ENCODE measurements at places on chromosomes 5 and 9.

DNA sequence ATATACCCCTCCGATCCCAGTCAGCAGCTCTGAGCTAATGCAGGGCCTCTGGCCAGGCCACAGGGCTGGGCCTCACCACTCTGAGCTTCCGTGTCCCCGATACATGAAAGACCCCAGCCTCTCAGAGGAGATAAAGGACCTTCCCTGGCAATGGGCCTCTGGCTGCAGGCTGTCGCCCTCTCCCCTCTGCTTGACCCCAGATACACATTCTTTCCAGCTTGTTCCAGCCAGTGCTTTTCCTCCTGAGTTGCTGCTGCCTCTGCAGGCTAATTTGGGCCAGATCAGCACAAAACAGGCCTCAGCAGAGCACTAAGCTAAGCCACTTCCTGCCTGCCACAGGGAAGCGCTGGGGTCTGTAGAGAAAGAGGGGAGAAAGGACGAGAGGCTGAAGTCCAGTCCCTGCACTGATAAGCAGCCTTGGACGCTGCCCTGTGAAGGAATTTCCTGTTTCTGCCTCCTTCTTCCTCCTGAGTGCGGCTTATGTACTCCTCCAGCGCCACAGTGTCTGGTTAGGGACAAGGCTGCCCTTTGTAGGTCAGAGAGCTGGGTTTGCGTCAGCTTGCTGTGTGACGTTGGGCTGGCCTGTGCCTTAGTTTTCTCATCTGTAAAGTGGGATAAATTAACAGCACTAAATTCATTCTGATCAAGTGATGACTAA is 73.0 kb upstream of the IL17B start:
- DNase-seq = peak; percentile 50

- no peak for DNase-seq
Observed at GRCh38 chr5:54834121-54834842, 151.1 kb downstream of the ESM1 start.

DNA sequence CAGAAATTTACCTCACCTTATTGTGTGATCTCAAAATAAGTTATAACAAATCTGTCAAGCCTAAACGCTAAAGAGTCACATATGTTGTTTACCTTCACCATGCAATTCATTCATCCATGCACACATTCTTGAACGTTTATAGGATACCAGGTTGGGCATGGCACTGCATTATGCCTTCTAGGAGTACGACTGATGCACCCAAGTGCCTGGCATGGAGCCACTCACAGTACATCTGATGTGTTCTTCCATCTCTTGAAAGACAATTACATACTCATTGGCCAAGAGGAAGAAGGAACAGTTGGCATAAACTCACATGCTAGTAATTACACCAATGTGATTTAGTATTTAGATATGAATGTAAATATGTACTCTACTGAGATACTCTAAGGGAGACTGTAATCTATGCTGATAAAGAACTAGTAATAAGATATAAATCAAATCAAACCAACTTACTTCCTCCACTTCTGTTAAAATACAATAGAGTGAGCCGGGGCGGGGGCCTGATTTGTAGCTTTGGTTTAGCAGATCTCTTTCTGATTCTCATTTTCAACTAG is 90.7 kb downstream of the LPAR1 start:
- no peak for DNase-seq

GRCh38 chr5:146758076-146758475 is 120.5 kb downstream of the PPP2R2B start:
- DNase-seq = no peak

DNA sequence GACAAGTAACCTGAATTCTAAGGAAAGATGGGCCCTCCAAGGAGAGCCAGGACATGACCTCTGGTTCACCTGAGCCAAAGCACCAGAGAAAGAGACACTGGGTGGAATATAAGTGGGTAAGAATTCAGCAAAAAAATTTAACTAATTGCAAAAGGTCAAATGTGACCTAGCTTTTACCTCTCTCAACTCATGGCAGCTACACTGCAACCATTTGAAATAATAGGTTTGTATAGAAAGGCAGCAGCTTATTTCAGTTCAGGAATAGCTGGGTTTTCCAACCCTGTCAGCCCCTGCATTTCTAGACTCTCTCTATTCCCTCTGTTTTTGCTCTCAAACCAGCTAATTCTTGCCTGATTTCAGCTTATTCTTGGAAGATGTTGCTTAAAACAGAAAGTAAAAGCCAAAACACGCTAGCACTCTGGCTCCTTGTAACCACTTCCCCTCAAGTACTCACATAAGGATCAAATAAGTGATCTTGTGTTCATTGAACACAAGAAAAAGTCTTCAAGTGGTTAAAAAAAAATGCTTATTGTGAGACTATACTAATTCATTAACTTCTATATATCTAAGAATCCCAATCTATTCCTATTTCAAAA is 101.1 kb upstream of the NR4A3 start:
- peak; percentile 36 for DNase-seq

- peak; percentile 31 for DNase-seq
Observed at GRCh38 chr5:172303162-172303561, 19.6 kb upstream of the UBTD2 start.

DNA sequence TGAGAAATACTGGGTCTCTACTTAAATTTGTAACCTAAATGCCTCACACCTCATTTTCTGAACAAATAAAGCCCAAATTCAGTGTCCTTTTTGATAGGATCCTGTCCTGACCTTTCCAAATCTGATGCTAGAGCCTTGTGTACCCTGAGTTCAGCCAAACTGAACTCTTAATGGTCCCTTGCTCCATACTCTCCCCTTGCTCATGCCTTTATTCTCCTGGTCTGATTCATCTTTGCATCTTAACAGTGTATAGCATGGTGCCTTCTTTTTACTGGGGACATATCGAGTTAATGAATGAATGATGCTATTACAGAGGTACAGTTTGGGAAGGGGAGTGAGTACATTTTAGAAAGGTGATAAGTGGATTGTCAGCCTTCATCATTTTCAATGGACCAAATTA is 9.2 kb downstream of the NSD1 start:
- no peak for DNase-seq

- DNase-seq = peak; percentile 68
Observed at GRCh38 chr5:150489360-150490295, 18.3 kb upstream of the NDST1 start.

- DNase-seq = no peak
Observed at GRCh38 chr5:121962347-121962670, 534 bp downstream of the SRFBP1 start.

DNA sequence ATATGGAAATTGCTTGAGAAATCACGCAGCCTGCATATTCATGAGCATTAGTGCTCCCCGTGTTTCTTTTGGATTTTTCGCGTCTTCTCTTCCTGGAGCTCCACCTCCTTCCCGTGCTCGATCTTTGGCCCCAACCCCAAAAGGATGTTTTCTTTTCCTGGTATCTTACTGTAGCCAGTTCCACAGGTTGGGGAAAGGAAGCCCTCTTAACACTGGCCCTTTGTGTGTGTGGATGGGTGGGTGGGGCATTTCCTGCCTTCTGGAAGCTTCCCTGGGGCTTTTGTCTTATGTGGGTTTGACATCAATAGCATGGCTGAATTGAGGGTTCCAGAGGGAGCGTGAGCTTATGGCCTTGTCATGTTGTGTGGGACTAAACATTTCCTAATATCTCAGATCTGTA is 21.9 kb downstream of the STXBP1 start:
- no peak for DNase-seq

- DNase-seq = no peak
Observed at GRCh38 chr9:98687911-98688310, 20.8 kb downstream of the GABBR2 start.

- DNase-seq = no peak
Observed at GRCh38 chr9:68740561-68740960, 35.5 kb downstream of the PIP5K1B start.

DNA sequence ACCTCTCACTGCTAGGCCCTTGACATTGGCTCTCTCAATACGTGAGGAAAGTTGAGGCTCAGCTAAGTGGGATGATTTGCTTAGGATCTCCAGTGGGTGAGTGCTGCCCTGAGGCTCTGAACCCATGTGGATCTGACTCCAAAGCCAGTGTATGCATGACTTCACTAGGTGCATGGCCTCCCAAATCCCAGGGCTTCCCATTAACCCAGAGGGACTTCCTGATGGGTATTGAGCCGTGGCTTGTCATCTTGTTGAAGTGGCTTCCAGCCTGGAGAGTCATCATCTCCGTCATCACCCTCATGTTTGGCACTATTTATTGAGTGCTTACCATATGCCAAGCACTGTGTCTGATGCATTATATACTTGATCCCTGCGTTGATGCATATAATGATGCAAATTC is 37.3 kb upstream of the TEX48 start:
- peak; percentile 66 for DNase-seq

GRCh38 chr5:8628521-8628920 is 759.6 kb downstream of the MTRR start:
- no peak for DNase-seq

GRCh38 chr5:111238431-111239225 is 14.4 kb downstream of the CAMK4 start:
- no peak for DNase-seq

DNA sequence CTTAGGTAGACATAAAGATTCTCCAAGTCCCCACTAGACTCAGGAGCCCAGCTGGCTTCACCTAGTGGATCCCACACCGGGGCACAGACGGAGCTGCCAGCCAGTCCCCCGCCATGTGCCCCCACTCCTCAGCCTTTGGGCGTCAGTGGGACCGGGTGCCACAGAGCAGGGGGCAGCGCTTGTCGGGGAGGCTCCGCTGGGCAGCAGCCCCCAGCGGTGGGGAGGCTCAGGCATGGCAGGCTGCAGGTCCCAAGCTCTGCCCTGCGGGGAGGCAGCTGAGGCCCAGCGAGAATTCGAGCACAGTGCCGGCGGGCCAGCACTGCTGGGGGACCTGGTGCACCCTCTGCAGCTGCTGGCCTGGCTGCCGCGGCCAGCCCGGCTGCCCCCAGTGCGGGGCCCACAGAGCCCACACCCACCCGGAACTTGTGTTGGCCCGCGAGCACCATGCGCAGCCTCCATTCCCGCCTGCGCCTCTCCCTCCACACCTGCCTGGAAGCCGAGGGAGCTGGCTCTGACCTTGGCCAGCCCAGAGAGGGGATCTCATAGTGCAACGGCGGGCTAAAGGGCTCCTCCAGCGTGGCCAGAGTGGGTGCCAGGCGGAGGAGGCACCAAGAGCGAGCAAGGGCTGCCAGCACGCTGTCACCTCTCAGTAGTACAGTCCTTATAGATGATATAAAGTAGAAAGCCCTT is 390.7 kb downstream of the PLK2 start:
- DNase-seq = no peak

DNA sequence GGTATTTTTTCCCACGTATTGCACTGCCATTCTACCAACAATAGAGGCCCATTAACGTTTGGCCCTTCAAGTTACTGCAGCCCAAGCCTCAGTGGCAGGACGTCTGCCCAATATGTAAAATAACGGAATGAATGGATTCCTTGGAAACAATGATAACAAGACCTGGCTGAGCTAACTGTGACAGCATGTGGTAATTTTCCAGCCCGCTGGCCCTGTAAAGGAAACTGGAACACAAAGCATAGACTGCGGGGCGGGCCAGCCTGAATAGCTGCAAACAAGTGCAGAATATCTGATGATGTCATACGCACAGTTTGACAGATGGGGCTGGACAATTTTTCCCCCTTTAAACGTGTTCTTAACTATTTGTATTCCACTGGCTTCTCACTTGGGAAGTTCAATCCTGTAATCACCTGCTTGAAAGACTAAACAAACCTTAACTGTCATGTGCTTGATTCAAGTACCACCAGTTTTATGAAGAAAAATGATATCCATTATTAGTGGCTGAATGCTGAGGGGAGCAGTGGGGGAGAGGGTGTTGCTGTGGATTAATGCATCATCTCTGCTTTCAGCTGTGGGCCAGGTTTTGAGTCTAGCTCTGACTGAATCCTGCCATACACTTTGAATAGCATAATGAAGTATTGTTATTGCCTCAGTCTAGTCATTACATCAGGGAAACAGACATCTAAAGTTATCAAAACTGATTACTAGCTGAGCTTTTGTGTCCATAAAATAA is 323.9 kb downstream of the TMEM161B start:
- peak; percentile 25 for DNase-seq

DNA sequence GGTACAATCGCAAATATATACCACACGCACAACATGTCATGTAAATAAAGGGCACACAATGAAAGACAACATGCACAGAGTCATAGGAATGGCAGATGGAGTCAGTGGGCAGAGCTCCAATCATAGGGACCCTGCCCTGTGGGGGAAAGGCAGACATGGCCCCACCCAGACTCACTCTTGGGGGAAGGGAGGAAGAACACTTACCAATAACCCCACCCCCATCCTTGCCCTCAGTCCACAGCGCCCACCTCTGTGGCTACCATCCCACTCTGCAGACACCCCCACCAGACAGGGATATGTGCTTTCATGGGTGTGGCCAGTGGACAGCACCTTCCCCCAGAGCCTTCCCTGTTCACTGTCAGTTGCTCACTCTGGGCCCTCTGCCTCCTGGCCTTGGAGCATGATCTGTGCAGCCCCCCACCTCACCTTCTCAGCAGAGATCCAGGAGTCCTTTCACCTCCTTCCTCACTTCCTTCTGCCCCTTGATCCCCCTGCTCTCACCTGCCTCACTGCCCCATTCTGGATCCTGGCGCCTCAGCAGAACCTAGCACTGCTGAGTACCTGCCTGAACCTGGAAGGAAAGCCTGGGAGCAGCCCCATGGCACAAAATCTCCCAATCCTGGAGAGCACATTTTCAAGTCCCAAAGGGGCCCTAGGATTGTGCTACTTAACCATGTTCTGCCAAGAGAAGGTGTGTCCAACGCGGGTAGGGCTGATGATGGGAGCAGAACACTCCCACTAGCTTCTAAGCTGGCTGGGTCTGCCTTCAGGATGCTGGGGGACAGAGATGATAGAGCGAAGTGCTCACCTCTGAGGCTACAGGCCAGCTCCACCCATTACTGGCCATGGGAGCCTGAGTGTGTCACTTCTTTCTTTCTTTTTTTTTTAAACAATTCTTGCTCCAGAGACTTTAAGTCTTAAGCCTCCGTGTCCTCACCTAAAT is 1.5 kb upstream of the PHF19 start:
- DNase-seq = no peak

DNA sequence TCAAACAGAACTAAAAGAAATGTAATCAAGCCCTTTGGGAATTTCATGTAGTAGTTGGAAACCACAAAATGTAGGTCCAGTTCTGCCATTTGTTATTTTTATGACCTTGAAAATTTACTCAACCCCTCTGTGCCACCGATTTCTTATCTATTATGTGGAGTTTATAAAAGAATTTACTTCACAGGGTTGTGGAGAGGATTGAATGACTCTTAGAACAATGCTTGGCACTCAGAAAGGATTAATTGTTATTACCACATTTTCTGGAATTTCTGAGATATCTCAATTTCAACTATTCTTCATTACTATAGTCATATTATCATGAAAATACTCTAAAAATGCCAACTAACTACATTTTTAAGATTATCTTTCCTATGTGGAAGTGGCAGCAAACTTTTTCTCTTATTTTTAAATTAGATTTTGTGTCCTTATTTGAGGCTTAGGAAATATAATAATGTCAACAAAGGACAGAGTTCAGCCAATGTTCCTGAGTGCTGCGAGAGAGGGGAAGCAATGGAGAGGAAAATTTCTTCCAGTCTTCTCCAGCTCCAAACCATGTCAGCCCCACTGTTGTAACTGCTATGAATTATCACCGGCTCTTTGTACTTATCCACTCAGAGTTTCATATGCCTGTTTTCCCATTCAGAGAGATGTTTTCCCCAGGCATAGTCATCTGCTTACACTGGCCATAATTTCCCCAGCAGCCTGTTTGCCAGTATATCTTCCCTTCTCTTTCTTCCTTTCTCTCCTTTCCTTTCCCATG is 525.6 kb downstream of the SPATA31D1 start:
- peak; percentile 25 for DNase-seq

All from M059J (cell line).